ENCODE measurements at places on chromosomes 2 and 18. TPM values are rescaled to one million over a fixed set of nuclear protein-coding genes. Genes with fewer than 3 reads are reported as not detected.

LCT gene
- not detected for total RNA-seq

RTKN gene
- total RNA-seq: 19.2 TPM

- no peak for DNase-seq
Observed at GRCh38 chr2:109486711-109487535, 126.8 kb downstream of the SEPTIN10 start.

DNA sequence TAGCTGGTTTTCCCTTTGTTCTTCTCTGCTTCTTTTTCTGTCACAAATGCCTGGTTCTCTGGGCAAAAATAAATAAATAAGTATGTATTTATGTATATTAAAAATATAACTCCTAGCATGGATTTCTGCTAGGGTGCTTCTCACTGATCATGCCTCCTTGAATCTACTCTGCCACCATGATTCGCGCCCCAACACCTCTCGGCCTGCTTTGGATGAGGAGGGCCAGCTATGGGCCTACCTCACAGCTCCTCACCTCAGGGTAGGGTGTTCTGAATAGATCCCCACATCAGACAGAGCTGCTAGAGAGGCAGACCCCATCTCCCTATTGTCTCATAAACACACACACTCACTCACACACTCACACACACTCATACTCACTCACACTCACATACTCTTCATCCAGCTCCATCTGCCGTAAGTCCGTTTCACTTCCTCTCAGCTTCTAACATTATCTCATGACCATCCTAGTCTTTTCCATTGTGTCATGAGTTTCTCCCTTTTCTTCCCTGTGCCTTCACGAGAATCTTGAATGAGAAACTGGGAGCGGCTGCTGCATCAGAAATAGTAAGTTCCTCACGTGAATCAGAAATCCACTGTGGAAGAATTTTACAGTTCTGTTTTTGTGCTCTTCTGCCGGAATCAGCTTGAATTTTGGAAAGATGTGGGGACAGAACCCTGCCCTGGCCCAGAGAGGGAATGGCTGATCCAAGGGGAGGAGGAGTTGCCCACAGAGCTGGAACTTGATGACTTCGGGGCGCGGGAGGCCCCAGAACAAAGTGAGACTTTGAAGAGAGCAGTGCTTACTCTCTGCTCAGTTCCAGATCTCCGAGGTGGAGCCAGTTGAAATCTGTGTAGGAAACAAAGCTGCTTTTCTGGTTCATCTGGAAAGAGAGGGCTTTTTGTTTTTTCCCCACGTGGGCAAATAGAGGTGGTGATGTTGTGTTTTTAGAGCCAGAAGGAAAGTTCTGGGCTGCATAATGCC, 20.9 kb downstream of the ANXA4 start:
- DNase-seq: no peak

- DNase-seq: no peak
Observed at GRCh38 chr2:19812166-19812565, 89.6 kb downstream of the TTC32 start.
